NCI-H1436 (cell line): ENCODE measurements at places on chromosomes 7 and 10.

DNA sequence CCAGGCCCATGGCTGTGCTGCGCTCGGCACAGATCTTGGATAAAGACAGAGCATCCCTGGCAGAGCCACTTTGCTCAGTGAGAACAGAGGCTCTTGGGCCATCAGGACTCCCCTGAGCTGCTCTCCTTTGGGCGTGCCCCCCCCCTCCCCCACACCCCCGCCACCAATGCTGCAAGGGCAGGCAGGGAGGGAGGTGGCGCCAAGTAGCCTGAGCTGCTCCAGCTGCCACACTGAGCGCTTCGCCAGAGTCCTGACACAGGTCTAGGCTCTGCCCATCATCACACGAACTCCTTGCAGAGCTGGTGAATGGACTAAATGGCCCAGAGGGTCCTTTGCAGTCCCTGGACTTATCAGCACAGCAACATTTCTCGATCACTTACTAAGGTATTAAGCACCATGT, 12.5 kb downstream of the AKR1B1 start:
- DNase-seq: no peak

DNA sequence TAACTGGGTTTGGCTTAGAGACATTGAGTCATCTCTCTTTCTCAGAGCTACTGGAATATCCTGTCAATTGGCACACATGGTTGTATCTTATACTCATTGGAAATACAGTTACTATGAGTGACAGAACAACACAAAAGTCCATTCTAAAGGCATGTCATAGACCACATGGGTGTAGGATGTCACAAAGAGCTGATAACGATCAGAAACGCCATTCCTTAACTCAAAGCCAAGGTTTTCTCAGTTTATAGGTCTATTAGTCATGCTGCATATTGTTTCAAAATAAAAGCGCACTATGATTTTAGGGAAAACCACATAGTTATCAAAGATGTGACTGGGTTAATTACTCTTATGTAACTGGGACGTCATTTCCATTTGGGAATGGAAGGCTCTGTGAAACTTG, 147.2 kb upstream of the FAM171A1 start:
- no peak for DNase-seq

- peak; percentile 14 for DNase-seq
Observed at GRCh38 chr7:29588900-29589696, 25.5 kb downstream of the PRR15 start.

DNA sequence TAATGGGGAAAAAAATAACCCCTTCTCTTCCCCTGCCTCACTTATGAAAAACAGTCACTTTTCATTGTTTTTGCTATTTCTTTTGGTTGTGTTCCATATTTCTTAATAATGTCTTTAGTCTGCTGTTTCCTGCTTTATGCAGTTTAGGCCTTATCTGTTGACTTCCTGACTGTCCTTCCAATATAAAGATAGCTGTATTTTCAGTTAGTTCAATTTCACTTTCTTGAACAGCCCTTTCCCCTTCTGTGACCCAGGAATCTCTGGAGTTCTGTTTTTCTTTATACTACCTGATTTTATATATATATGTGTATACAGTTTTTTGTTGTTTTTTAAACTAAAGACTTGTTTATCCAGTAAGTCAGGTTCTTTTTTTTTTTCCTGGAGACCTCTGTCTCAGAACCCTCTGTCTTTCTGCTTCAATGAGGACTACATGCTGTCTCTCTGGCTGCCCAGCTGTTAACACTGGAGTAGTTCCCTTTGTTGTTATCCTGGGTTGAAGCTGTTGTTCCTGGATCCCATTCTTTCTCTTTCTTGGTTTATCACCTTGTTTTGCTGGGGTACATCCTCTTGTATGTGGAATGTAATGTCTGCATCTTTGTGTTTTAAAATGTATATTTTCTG, 87.2 kb downstream of the GSDME start:
- DNase-seq: no peak

DNA sequence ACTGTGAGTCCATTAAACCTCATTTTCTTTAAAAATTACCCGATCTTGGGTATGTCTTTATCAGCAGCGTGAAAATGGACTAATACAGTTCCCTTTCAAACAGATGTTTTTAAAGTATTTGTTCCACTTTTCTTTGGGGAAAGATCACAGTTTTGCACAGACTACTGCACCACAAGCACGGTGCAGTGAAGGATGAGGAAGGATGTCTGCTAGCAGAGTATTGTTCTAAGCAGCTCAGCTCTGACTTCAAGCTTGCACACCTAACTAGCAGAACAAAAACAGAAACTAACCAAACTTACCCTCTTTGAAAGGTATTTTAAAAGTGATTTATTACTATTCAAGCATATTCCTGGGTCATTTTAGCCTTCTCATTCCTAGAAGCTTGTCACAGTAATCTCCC, 20.0 kb downstream of the THNSL1 start:
- DNase-seq: no peak

GRCh38 chr7:1123715-1124114, 35.8 kb downstream of the GPER1 start:
- DNase-seq: no peak

DNA sequence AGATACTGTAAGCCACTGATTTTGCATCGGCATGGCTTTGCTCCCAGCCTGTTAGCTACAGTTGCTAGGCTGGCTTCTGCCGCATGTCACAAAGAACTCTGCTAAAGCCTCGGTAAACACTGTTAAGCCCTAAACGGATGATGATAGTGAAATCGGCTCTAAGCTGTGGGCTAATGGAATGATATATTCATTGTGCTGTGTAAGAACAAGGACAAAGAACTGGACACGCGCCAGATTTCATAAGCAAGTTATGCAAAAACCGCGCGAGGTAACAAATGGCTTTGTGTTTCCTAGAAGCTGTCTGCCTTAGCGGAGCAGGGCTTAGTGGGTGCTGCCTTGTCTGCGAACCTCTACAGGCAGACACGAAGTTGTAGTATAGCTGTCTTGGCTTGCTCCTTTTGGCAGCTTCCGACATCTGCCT, 331.3 kb upstream of the COBL start:
- DNase-seq: no peak

GRCh38 chr10:88244781-88245625, 338.1 kb downstream of the RNLS start:
- DNase-seq: no peak

DNA sequence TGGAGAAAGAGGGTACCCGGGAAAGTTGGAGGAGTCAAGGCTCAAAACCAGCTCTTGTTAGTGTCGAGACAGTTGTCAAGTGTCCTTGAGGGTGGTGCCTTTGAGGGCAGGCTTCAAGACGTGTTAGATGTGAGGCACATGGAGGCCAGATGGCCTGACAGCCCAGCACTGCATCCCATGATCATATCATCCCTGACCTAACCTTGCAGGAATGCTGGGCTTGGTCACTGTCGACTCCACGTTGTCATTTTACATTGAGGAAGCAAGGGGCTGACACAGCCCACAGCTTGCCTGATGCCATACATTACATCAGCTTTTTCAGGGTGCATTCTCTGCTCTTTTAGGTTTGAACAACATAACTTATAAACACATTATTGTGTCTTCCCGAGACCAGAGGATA, 114.1 kb downstream of the ABCA13 start:
- no peak for DNase-seq

- no peak for DNase-seq
Observed at GRCh38 chr7:3683546-3684539, 382.8 kb downstream of the SDK1 start.

DNA sequence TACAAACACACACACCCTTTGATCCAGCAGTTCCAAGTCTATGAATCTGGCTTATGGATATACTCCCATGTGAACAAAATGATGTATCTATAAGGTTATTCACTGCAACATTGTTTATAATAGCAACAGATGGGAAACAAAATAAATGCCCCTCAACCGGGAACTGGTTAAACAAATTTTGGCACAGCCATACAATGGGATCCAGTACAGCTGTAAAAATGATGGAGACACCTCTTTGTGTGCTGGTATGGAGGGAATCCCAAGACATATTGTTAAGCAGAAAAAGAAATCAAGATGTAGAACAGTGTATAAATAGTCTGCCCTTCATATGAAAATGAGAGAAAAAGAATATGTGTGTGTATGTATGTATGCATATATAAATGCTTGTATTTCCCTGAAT, 155.5 kb downstream of the SNX10 start:
- DNase-seq: no peak

DNA sequence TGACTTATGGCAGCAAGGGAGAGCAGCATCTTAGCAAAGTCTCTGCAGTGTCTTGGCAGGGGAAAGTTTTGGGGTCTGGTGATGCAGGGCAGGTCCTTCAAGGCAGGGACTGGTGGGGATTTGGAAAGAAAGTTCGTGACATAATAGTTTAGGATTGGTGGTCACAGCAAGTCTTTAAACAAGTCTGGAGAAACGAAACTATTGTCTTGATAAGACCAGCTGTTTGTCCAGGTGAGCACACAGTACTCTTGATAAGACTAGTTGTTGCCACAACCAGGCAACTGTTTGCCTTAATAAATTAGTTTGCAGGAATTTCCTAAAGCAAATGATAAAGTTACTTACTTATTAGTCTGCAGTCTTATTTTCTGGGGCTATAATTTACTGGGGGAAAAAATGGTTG, 136.1 kb downstream of the AKR1D1 start:
- no peak for DNase-seq

DNA sequence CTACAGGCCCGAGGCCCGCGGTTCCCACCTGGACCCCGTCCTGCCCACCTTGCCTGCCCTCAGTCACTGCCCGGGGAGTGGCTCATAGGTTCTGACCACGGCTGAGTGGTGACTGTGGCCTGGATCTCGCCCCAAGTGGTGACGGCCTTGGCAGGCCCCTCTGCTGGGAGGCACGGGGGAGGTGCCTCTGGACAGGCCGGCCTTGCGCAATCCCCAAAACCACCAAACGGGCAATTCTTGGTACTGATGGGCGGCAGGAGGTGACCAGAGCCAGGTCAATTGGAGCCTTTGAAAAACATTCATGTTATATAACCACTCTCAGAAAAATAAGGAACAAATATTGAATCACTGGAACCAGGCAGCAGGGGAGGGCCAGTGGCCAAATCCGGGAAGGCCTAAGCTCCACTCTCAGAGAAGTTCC, 83.4 kb downstream of the PRKAG2 start:
- DNase-seq: no peak

DNA sequence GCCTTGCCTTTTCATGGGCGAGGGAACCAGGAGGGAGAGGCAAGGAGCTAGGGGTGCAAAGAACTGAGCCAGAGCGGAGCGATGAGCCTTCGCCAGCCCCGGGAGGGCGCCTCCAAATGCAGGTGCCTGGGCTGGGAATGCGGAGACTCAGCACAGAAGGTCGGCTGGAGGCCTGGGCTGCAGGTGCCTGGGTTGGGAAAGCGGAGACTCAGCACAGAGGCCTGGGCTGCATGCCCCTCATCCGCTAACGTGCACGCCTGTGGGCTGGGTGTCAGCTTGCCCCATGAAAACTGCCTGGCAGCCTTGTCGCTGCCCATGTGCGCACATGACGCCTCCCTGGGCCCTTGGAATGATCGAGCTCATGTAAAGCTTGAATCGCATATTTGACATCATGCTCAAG, 51.8 kb downstream of the POM121L12 start:
- no peak for DNase-seq

DNA sequence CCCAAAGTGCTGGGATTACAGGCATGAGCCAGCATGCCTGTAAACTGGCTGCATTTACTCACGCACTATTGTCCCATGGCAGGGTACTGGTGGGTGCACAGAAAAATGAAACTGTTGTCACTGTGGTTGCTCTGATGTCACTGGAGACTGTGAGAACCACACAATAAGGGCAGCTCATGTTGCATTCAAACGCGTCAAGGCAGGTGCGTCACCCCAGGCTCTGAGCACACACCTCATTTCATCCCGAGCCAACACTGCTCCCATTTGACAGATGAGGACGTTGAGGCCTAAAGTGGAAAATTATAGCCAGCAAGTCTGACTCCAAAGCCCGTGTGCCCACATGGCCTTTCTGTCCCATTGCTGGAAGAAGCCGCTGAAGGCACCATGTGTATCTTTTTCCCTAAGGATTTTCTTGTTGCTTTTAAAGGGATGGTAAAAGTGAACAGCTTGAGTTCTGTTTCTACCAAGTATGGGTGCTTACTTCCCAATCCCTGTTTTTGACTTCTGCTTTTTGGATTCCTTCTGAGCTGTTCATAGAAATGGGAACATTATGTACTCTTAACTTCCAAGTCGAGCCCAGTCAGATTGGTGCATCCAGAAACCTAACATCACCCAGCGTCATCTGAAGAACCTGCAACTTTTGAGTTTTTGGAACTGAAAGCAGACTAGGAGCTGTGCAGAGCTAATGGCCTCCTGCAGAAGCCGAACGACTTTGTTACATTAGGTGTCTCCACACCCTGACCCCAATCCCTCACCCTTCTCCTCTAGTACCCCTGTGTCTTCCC, 60.1 kb upstream of the CARD11 start:
- DNase-seq: no peak

GRCh38 chr10:83647526-83647925, 491.8 kb upstream of the GHITM start:
- no peak for DNase-seq

- DNase-seq: no peak
Observed at GRCh38 chr10:33335801-33336581, 1.5 kb upstream of the NRP1 start.

DNA sequence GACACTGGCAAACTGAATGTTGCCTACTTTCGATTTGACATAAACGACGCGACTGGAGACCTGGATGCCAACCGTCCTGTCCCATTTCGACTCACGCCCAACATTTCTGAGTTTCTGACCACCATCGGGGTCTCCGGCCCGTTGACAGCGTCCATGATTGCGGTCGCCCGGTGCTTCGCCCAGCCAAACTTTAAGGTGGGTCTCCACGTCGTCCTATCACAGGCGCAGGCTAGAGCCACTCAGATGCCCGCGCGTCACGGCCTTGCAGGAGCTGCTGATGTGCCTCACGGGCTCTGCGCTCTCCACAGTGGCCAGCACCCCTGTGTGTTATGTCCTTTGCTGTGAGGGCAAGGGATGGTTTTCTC, 132.6 kb downstream of the SMURF1 start:
- no peak for DNase-seq
